Kasumi-1 (cell line): ENCODE measurements at places on chromosomes 6 and 20.

DNA sequence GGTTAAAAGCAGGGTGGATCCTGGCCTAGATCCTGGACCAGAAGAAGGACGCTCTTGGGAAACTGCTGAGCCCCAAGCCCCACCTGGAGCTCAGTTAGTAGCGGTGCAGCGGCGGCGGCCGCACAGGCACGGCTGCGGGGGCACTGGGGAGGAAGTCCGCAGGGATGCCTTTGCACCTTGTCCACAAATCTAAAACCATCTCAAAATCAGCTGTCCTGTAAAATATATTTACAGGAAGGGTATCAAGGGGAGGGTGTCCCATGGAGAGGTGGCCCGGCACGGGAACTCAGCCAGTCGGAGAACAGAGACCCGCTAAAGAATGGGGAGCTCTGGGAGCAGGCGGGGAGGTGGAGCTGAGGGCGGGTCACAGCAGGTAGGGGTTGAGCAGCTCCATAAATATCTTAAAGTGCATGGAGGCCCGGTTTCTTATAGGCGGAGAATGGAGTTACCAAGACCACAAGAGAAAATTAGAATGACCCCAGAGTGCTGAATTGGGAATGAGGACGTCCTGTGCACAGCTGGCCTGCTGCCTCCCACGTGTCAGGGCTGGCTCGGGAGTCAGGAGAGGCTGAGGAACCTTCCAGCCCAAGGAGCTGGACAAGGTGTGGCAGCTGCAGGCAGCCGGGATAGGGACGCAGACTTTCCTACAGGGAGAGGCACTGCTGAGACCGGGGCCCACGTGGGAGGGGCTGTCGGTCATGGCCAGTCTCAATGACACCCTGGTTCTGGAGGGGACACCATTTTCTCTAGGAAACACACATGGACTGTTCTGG, 8.0 kb downstream of the MTG2 start:
- no peak for DNase-seq

DNA sequence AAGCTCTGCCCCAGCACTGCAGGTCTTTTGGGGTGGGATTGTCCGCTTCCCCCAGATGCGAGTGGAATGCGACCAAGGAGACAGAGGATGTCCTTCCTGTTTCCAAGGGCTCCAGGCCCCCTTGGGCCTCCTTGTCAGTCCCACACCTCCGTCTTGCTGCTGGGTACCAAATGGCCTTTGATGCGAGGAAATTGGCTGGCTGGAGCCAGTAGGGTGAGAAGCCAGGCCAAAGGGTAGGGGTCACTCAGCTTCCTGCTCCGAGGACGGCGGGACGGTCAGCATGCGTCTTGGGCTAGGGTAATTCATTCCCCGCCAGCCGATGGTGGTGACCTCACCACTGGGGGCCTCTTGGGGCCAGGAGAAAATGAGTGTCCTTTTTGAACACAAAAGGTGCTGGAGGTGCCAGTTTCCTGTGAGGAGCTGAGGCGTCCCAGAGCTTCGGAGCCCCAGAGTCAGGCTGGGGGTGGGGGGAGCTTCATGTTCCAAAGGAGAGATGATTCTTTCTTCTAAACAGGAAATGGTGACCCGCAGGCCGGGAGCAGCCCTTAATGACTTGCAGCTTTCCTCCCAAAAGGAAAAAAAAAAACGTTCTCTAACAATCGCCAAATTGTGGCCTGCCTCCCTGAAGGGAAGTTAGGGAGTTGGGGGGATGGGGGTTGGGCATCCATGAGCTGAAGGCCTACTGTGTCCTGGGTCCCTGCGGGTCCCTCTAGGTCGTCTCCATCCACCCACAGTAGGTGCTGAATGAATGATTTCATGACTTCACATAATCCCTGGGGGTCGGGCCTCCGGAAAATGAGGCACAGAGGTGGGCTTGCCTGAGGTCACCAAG, 6.7 kb downstream of the SNAI1 start:
- DNase-seq, result peak; percentile 39

GRCh38 chr20:53154540-53154939, 182.4 kb downstream of the TSHZ2 start:
- no peak for DNase-seq

DNA sequence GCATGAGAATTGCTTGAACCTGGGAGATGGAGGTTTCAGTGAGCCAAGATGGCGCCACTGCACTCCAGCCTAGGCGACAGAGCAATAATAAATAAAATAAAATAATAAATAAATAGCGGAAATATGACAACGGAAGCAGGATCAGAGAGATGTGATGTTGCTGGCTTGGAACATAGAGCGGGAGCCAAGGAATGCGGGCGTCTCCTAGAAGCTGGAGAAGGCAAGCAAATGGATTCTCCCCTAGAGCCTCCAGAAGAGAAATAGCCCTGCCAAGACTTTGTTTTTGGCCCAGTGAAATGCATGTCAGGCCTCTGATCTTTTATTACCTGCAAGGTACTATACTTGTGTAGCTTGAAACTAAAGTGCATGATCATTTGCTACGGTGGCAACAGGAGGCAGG, 12.4 kb downstream of the KIAA1755 start:
- no peak for DNase-seq

- DNase-seq, result no peak
Measured at GRCh38 chr6:24630856-24631505, 15.0 kb downstream of the KIAA0319 start.

- no peak for DNase-seq
Measured at GRCh38 chr20:17128206-17128605, 98.6 kb upstream of the PCSK2 start.

DNA sequence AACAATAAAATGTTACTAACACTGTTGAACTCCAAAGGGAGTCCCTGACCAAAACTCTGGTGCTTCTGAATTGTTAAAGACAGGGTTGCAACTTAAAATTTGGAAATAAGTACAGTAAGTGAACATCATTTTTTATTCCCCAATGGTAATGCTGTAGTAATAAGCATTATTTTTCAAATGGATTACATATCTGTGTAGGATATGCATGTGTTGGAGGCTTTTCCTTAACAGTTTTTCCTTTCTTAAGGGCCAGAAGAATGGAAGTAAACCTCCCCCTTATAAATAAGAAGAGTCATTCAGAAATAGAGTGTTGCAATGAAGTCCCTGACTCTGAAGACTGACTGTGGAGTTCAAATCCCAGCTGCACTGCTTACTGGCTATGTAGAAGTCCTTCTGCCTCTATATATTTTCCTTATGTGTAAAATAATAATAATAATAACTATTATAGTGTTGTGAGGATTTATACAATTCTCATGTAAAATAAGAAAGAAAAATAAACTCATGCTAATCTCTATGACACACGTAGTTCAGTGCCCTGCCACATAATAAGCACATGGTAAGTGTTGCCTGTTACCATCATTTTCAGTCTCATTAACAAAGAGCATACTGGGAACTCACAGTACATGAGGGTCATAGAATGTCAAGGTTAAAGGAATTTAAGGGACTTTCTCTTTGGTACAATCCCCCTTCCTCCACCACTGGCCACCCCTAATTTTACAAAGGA, 129.8 kb upstream of the SMLR1 start:
- no peak for DNase-seq

DNA sequence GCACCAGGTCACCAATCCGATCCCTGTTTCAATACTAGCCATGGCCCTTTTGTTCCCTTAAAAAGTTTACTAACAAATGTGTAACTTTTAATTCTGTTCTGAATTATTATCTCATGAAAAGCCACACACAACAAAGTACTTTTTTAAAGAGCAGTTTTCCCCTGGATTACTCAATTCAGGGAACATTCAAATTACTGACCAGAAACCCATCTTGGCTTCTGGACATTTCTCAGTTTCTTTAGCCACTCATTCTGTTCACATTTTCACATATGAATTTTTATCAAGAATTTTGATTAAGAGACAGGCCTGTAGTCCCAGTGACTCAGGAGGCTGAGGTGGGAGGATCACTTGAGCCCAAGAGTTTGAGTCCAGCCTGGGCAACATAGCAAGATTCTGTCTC, 47.4 kb downstream of the INSM1 start:
- DNase-seq, result no peak

DNA sequence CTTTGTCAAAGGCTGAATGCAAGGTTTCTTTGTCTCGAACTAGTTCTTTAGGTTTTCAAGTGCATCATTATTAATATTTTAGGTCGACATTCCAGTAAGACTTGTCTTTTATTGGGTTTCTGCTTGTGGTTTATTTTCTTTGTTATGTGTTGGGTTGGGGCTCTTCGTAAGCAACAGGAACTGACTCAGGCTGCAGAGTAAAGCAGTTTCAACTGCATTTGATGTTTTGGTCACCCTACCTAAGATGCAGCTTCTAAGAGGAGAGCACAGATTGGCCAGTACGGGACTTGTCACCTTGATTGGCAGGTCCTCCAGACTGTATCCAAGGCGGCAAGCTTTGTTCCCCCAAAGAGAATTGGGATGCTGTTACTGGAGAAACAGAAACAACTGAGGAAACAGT, 149.5 kb upstream of the SULF2 start:
- DNase-seq, result no peak

DNA sequence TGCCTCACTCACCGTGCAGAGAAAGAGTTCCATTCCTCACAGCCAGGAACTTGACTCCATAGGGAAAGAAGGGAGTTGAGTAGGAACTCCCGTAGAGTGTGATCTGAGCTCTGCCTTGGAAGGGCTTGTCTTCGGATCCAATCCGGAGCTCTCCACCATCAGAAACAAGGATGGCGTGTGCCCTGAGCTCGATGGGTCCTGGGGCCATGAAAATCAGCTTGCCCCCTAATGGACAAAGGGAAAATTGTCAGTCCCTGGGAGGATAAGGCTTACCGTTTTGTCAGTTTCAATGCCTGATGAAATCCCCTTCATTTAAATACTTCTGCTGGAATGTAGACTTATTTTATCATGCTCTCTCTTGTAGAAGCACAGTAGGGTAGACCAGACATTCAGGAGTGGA, 153.3 kb downstream of the PKHD1 start:
- peak; percentile 19 for DNase-seq

DNA sequence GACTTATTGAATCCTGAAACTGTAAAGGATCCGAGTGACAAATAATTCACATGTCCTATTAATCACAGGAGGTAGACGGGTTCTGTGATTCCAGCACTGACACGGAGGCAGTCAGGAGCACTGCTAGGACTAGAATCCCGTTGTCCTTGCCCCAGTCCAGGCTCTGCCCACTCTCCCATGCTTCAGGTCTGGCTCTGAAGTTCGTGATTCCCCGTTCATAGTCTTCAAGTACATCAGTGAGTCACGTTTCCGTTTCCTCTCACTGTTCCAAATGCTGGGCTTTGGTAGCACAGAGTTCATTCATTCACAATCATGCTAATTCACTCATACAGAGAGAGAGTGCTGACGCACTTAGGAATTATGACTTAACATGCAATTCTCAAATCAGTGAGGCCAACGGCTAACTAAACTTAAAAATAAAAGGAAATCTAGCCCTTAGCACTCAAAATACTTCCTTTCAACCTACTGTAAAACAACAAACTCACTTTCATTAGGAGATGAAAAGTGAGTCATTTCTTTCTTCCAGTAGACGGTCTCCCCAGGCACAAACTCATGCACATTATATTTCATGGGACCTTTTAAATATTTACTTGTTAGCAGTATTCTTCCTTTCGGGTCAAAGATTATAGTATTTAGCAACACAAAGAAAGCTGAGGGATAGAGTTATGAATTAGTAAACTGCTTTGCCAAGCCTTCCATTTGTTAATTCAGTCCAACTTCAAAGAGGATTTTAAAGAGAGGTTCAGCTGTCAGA, 94.0 kb upstream of the NHSL1 start:
- peak; percentile 76 for DNase-seq

DNA sequence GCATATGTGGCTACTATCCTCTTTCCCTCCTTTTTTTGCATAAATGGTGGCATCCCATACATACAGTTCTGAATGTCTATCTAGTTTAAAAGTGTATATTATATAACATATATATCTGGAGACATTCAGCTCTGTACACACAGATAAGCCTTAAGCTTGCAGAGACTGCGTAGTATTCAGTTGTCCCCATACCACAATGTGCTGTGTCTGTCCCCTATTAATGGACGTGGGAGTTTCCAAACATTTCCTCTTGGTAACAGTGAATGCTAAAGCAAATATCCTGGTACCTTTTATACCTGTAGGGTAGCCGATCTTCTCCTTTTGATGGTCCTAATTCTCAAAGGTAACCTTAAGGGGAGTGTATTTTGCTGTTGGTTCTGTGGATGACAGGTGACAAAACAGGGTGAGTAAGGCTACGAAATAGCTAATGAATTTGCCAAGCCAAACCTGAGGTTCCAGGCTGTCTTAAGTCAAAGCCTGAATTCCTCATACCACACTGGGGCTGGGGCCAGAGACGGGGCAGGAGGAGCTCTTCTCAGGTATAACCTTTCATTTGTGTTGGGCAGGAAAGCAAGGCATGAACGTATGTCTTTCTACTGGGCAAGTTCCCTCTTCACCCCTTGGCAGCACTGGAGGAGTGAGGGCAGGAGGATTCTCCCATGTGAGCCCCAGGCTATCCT, 7.8 kb upstream of the C2 start:
- no peak for DNase-seq

DNA sequence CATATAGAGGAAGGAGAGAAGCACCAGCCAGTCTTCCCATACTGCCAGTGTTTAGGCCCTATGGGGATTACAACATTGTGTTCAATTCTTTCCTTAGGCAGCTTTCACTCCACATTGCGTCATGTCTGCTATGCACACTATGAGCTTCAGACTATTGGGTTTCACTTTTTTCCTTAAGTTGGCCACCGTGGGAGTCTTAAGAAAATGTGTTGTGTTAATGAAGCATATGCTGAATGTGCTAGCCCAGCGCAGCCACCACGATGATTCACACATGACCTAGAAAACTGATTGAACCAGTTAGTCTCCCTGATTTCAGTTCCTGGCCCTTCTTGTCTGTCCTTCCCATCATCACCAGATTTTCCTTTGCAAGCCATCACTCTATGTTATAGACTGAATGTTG, 21.5 kb downstream of the TUBB2B start:
- DNase-seq, result no peak

DNA sequence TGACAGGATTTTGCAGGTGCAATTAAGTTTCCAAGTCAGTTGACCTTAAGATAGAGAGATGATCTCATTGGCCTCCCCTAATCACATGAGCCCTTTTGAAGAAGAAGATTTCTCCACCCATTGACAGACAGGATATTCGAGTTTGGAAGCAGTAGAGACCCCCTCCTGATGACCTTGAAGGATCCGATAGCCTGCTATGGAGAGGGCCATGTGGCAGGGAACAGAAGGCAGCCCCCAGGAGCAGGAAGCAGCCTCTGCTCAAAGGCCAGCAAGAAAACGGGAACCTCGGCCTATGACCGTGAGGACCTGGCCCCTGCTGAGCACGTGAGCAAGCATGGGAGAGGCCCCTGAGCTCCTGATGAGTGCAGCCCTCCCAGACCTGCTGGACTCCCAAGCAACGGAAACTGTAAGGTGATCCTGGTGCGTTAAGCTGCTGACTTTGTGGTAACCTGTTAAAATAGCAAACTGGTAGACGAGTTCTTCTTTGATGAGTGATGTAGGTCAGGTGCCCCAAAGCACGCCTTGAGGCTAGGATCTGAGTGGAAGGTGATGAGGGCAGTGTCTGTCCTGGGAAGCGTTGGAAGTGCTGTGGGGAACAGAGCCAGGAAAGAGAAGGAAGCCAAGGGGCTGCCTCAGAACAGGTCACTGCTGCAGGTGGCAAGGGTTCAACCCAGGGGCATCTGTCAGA, 18.5 kb upstream of the TUBB2A start:
- DNase-seq, result no peak
